Stimulated activated CD4-positive, alpha-beta T cell treated with anti-CD3 and anti-CD28 coated beads, Interleukin-12 subunit alpha, Interleukin-12 subunit beta, amount 100 ng/mL, for 48 hours (primary cell): ENCODE measurements at places on chromosomes 7 and 10.

- no peak for DNase-seq
These were observed 4.3 kb downstream of the SLC29A3 start for GRCh38 chr10:71323407-71323806.

DNA sequence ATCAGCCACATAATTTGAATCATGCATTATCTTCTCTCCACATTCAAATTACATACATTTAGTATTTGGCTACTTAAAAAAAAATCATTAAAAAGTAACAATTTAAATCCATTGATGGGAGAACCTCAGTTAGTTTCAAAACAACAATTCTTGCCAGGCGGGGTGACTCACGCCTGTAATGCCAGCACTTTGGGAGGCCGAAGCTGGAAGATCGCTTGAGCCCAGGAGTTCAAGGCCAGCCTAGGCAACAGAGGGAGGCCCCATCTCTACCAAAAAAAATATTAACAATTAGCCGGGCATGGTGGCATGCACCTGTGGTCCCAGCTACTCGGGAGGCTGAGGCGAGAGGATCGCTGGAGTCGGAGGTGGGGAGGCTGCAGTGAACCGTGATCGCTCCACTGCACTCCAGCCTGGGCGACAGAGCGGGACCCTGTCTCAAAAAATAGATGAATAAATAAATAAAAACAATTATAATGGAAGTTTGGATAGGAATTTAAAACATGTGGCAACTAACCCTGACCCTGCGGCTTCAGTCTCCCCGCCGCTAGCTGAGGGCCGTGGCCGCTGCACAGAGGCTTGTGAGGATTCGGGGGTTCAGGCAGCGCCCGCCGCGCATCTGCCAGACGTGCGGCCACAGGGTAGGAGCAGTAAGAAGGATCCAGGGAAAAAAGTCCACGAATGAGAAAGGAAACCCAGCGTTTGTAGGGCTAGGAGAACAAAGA, 1.1 kb upstream of the CSGALNACT2 start:
- DNase-seq, result no peak

DNA sequence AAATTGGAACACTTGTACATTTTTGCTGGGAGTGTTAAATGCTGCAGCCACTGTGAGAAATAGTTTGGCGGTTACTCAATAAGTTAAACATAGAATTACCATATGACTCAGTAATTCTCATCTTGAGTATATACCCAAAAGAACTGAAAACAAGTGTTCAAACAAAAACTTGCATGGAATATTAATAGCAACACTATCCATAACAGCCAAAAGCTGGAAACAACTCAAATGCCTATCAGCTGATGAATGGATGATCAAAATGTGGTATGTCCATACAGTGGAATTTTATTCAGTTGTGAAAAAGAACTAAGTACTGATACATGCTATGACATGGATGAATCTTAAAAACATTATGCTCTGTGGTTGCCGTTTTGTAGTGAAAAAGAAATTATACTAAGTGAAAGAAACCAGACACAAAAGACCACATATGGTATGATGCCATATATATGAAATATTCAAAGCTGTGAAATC, 63.0 kb upstream of the SP4 start:
- DNase-seq, result no peak

DNA sequence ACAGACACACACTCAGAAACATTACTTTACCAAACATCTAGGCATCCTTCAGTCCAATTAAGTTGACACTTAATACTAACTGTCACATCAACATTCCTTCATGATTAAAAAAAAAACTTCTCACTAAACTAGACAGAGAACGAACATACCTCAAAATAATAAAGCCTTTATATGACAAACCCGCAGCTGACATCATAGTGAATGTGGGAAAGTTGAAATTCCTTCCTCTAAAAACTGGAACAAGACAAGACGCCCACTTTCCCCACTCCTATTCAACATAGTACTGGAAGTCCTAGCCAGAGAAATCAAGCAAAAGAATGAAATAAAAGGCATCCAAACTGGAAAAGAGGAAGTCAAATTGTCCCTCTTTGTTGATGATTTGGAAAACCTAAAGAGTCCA, 96.9 kb upstream of the PPP1R9A start:
- DNase-seq, result no peak

DNA sequence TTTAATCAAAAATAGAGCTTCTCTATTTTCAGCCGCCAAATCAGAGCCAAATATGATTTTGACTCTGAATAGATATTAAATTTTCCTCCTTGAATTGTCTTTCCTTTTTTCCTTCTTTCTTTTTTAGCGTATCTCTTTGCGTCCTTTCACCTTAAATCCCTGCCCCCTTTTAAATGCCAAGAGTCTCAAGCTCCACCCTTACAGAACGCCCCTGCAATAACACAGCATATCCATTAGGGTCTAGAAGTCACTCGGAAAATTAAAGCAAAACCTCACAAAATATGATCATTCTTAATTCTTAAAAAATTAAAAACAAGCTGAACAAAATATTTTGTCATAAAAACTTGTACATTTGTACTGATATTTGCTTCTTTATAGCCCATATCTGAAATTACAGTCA, 51.3 kb upstream of the GRM8 start:
- DNase-seq, result no peak
